ENCODE measurements at places on chromosomes 11 and 22.
A peak's percentile ranks its signal among the peaks of the same experiment; 100 is the strongest.

DNA sequence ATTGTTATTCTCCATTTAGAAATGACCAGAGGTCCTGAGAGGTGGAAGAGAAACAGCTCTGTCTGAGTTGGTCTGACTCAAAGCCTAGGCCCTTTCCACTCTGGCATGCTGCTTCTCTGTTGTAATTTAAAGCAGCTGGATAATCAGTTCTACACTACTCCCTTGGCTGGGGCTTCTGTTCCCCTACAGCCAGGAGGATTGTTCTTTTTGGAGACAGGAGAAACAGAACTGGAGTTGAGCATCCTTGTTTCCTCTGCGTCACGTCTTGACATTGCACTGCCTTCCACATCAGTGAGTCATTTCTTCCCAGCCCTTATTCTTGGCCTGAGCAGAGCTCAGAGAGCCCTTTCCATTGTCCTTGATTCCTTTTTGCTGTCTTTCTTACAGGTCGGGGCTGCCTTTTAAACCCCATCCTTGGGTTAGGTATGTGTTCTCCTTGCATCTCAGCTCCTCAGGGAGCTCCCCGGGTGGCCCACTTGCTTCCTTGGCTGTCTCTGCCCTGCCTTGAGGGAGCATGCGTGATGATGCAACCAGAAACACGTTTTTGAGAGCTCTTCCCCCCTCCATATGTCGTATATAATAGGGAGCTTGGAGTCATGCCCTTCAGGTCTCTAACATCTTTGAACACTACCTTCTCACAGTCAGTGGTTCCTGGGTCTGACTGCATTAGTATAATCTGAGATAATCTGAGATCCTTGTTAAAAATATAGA lies 35.7 kb downstream of the CYB5R2 start:
- H3K27ac ChIP-seq = no peak overlapping the region
- H3K4me1 ChIP-seq = no peaks in the 10 kb centered on the region

GRCh38 chr22:37560608-37561211 lies 430 bp downstream of the CDC42EP1 start:
- peak overlapping the region; percentile 71 for H3K4me3 ChIP-seq
- DNase-seq = peak; percentile 72
- H3K27ac ChIP-seq = peak overlapping the region; percentile 97
- no peaks in the 10 kb centered on the region for H3K27me3 ChIP-seq

DNA sequence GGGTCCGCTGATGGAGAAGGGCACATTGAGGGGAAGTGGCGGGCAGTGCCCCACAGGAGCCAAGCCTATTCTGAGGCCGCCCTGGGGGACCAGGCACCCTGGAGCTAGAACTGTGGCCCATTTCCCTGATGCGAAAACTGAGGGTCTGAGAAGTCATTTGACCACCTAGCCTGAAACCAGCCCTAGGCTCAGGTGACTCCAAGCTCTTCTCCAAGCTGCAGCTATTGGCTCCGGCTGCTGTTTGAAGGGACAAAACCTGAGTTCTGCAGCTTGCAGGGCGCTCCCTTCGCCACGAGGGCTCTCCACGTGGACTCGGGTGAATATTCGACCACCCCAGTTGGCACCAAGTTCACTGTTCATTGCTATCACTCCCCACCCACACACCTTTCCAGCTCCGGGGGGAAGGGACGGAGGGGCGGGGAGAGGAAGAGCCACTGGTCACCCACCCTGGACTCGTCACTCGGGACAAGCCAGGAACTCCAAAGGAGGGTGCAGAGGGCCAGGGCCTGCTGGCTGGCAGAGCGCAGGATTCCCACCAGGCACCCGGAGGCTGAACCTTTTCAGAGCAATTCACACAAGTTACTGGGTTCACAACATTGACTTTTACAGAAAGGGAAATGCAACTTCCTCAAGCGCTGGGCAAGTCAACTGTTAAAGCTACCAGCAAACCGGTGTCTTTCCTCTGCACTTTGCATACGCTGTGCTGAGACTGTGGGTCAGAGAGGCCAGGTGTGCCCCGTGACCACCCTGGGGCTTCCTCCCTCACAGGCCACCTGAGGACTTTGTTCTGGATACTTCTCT lies 1.1 kb upstream of the RAC2 start:
- no peak overlapping the region for H3K4me3 ChIP-seq
- H3K27ac ChIP-seq = no peak overlapping the region
- H3K4me1 ChIP-seq = peaks cover 36% of the 10 kb centered on the region
- peaks cover 19% of the 10 kb centered on the region for H3K36me3 ChIP-seq
- H3K27me3 ChIP-seq = no peaks in the 10 kb centered on the region
- no peak for DNase-seq

- no peaks in the 10 kb centered on the region for H3K36me3 ChIP-seq
- H3K4me3 ChIP-seq = no peak overlapping the region
- peaks cover 56% of the 10 kb centered on the region for H3K27me3 ChIP-seq
- H3K4me1 ChIP-seq = peaks cover 18% of the 10 kb centered on the region
- no peak for DNase-seq
Observed at GRCh38 chr11:45094958-45095690, 51.3 kb upstream of the PRDM11 start.

- no peak for DNase-seq
- no peak overlapping the region for H3K4me3 ChIP-seq
- peaks cover 7% of the 10 kb centered on the region for H3K27me3 ChIP-seq
- no peaks in the 10 kb centered on the region for H3K4me1 ChIP-seq
- no peak overlapping the region for H3K27ac ChIP-seq
Observed at GRCh38 chr11:35878741-35879140, 65.1 kb upstream of the LDLRAD3 start.

DNA sequence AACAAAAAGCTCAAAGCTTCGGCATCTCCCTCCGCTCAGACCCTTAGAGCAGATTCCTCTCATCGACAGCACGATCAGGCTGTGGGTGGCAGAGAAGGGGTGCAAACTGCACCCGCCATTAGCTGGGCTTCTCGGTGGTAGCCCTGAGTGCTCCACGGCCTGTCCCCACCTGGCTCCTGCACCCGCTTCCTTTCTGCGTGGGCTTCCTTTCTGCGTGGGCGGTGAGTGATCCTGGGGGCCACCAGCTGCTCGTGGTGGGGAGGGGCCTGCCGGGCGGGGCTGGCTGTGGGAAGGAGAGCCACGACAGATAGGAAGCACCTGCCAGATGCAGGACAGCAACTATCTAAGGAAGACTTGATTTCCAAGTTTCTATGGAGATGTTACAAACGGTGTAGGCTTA lies 55.0 kb downstream of the BRD1 start:
- no peak overlapping the region for H3K27ac ChIP-seq
- peaks cover 56% of the 10 kb centered on the region for H3K36me3 ChIP-seq
- peaks cover 18% of the 10 kb centered on the region for H3K4me1 ChIP-seq
- no peak for DNase-seq
- no peaks in the 10 kb centered on the region for H3K27me3 ChIP-seq

GRCh38 chr11:24478718-24479117 lies 18.1 kb upstream of the LUZP2 start:
- no peaks in the 10 kb centered on the region for H3K4me1 ChIP-seq
- no peaks in the 10 kb centered on the region for H3K36me3 ChIP-seq
- DNase-seq = no peak
- no peak overlapping the region for H3K27ac ChIP-seq
- H3K27me3 ChIP-seq = no peaks in the 10 kb centered on the region

- DNase-seq = peak; percentile 59
- H3K27me3 ChIP-seq = no peaks in the 10 kb centered on the region
- no peaks in the 10 kb centered on the region for H3K4me1 ChIP-seq
- H3K4me3 ChIP-seq = no peak overlapping the region
Observed at GRCh38 chr11:116993599-116993998, 104.6 kb downstream of the SIK3 start.

- no peak overlapping the region for H3K27ac ChIP-seq
- no peak for DNase-seq
- no peak overlapping the region for H3K4me3 ChIP-seq
- H3K4me1 ChIP-seq = no peaks in the 10 kb centered on the region
Observed at GRCh38 chr11:16512899-16513241, 156.5 kb upstream of the SOX6 start.

DNA sequence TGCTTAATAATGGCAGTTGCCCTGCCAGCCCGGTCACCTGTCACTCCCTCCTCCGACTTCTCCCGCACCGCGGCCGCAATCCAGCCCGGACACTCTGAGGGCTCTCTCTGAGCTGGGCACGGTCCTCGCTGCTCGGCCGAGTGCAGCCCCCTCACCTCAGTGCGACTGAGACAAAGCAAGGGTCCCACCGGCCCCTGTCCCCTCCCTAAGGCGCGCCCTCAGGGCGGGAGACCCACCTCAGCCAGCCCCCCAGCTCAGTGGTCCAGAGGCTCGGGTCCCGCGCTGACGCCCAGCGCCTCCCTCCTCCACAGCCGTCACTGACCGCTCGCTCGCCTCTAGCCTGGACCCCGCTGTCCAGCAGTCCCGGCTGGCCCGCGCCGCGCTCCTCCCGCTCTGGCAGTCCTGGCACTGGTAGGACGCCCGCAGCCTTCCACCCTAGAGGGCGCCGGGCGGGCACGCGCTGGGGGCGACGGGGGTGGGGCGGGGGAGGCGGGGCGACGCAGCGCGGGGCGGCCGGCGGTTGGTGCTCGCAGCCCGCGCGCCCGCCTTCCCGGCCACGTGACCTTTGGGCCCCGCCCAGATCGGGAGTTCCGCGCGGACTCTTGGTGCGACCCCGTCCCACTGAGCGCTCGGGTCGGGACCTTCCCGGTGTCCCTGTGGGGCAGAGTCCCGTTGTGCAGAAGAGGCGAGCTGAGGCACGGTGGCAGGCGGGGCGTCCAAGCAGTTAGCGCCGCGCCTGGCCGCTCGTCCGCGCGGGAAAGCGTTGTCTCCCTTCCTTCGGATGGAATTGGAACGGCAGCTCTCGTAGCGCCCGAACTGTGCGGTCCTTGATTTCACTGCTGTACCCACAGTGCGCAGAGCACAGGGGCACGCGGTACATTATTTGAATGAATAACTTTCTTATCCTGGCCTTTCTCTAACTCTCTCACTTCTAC lies 7.8 kb upstream of the L3MBTL2 start:
- no peaks in the 10 kb centered on the region for H3K36me3 ChIP-seq
- H3K4me1 ChIP-seq = peaks cover 10% of the 10 kb centered on the region
- H3K27ac ChIP-seq = no peak overlapping the region
- peak overlapping the region; percentile 92 for H3K4me3 ChIP-seq
- peak; percentile 76 for DNase-seq

- H3K4me3 ChIP-seq = no peak overlapping the region
- no peak for DNase-seq
- no peaks in the 10 kb centered on the region for H3K27me3 ChIP-seq
- H3K27ac ChIP-seq = no peak overlapping the region
Observed at GRCh38 chr22:26529345-26529744, 17.1 kb upstream of the TFIP11 start.

DNA sequence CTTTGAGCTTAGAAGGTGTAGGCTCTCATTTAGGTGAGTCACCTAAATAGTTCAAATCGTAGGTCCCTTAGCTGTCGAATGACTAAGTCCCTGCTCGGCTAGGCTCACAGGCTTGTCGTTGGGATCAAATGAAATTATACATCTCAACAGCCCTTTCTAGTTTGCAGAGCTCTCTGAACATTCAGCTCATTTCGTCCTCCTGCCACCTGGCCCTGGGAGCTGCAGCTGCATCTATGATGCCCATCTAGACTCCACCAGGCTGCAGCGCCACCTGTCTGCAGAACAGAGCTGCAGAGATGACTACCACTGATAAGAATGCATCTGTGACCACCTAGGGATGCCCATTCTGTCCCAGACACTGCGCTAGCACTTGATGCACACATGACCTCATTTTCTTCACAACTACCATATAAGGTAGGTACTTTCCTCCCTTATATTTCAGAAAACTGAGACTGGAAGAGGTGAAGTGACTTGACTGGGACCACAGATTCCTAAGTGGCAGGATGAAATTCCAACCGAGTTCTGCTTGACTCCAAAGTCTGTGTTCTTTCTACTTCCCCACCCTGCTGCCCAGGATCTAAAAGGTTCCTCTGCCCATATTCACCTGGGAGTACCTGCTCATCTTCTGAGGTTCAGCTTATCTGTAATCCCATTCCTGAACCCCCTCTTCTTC lies 141.1 kb upstream of the NARS2 start:
- peaks cover 12% of the 10 kb centered on the region for H3K4me1 ChIP-seq
- no peaks in the 10 kb centered on the region for H3K27me3 ChIP-seq
- DNase-seq = peak; percentile 66

- H3K4me3 ChIP-seq = no peak overlapping the region
- H3K27ac ChIP-seq = no peak overlapping the region
Observed at GRCh38 chr11:64654958-64655541, 64.0 kb downstream of the SLC22A12 start.

DNA sequence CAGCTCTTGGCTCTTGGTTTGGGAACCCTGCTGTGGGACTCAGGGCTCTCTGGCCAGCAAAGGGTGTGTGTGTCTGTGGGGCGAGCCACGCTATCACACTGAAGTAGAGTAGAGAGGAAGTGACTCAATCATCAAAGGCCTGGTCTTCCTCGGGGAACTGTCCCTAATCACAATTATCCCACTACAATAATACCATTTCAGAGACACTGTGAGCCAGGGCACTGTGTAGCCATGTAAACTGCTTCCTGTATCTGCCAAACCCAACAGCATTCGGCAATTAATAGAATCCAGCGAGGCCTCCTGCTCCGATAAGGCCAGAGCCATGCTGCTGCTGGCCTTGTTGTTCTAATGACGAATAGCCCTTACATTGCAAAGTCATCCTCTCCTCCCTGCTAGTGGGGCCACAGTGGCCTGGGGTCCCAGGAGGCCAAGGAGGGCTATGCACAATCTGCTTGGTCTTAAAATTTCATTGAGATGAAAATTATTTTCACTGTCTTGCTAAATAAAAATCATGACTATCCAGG lies 49.8 kb upstream of the LMO2 start:
- peaks cover 2% of the 10 kb centered on the region for H3K4me1 ChIP-seq
- H3K27ac ChIP-seq = no peak overlapping the region
- no peak overlapping the region for H3K4me3 ChIP-seq
- no peaks in the 10 kb centered on the region for H3K36me3 ChIP-seq
- DNase-seq = peak; percentile 51

DNA sequence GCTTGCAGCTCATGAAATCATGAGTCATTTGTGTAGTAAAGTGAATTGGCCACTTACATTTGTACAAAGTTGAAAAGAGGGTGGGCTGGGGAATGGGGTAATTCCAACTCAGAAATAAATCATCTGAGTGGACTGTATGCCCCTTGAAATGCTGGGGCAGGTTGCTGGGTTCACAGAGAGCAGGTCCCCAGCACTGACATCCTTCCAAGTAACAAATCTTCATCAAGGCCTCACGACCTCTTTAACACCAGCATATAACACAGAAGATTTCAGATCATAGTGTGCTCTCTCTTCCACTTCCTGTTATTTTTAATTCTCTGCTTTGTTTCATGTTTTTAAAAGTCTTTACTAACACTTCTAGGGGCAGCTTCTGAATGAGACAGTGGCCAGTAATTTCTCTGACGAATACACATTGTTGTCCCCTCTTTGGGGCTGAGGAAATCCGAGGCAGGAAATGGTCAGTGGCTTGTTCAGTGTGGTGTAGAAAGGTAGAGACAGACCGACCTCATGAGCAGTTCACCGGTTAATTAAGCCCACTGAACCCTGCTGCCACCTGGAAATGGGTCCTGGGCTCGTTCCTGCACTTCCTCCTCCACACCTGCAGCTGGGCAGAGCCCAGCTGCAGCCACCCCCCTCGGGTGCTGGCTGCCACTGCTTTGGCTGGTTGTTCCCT lies 127.7 kb downstream of the MAML2 start:
- no peaks in the 10 kb centered on the region for H3K36me3 ChIP-seq
- H3K4me3 ChIP-seq = no peak overlapping the region
- H3K27me3 ChIP-seq = no peaks in the 10 kb centered on the region
- H3K27ac ChIP-seq = peak overlapping the region; percentile 81
